ENCODE measurements at places on chromosomes 6 and 20.

DNA sequence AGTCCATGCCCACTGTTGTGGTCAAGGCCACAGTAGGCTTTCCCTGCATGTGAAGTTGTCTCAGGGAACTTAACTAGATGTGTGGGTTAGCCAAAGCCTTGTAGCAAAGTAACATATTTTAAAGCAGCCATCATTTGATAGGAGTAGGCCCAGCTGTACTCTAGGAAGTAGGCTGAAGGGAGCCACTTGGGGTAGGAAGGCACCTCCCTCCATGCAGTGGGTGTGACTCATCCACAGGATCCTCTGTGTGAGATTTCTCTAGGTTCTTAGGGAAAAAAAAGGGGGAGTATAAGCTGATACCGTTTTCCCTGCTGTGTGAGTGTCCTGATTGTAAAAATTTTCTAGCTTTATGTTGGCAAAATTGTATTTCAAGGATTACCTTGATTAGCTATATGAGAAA, 44.7 kb downstream of the VAPB start:
- no peak for DNase-seq

DNA sequence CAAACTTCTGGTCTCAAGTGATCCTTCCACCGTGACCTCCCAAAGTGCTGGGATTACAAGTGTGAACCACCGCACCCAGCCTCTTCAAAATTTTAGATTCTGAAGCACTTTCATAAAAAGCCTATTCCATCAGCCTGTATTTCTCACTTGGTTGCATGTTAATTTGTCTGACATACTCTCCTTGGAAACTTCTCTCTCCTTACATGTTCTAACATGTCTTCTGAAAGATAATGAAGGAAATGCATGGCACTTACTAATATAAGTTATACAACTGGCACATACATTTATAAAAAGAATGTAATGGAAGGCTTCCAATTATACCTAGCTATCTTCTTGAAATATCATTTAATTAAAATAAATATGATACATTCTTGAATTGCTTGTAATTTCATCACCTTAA, 597.5 kb downstream of the TBC1D32 start:
- no peak for DNase-seq

GRCh38 chr6:56382416-56382940, 135.1 kb upstream of the COL21A1 start:
- DNase-seq, result no peak

- peak; percentile 19 for DNase-seq
Observed at GRCh38 chr6:146700078-146700686, 101.4 kb downstream of the ADGB start.

GRCh38 chr6:163661272-163661671, 246.8 kb downstream of the QKI start:
- DNase-seq, result no peak

GRCh38 chr6:96465321-96465903, 56.2 kb upstream of the UFL1 start:
- DNase-seq, result no peak

GRCh38 chr20:24100370-24101011, 111.9 kb upstream of the GGTLC1 start:
- no peak for DNase-seq

- DNase-seq, result no peak
Observed at GRCh38 chr20:24693466-24694156, 224.2 kb downstream of the SYNDIG1 start.

- DNase-seq, result no peak
Observed at GRCh38 chr6:122610690-122611455, 668 bp downstream of the PKIB start.

DNA sequence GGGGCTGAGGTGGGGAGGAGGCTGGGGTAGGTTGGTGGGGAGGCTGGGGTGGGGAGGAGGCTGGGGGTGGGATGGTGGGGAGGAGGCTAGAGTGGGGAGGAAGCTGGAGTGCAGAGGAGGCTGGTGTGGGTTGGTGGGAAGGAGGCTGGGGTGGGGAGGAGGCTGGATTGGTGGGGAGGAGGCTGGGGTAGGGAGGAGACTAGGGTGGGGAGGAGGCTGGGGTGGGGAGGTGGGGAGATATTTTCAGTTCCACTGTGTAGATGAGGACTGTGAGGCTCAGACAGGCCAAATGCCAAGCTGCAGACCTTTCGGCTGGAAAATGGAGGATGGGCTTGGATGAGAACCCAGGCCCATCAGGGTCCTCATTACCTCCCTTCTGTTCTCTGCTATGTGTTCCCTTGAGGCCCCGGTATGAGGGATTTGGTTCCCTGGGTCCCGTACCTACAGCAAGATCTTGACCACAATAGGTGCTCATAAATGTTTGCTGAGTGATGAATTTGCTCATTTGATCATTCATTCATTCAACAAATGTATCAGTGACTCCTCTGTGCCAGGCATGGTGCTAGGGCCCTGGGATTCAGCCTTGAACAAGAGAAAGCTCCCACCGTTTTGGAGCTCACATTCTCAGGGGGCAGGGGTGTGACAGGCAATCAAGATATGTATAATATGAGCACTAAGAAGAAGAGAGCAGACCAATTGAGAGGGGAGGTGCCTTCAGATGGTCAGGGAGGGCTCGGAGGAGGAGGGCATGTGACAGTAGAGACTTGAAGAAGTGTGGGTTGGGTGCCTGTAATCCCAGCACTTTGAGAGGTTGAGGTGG, 36.1 kb upstream of the NOL4L start:
- DNase-seq, result peak; percentile 89

DNA sequence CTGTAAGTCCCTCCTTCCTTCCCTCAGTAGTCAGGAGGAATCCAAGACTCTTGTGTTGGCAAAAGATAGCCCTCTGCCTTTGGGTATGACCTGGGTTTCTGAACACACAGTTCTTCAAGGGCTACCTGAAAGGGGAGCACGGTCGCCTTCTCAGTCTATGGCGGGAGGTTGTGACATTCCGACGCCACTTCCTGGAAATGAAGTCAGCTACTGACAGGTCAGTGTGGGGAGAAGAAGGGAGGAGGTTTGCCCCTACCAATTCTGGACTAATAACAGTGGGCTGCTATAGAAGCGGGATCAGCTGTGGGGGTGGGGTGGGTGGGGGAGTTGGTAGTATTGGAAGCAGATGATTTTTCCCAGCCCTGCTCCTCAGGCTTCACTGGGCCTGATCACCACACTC, 11.5 kb downstream of the CEP250 start:
- no peak for DNase-seq

GRCh38 chr20:20037960-20038359, 14.3 kb downstream of the CRNKL1 start:
- no peak for DNase-seq

DNA sequence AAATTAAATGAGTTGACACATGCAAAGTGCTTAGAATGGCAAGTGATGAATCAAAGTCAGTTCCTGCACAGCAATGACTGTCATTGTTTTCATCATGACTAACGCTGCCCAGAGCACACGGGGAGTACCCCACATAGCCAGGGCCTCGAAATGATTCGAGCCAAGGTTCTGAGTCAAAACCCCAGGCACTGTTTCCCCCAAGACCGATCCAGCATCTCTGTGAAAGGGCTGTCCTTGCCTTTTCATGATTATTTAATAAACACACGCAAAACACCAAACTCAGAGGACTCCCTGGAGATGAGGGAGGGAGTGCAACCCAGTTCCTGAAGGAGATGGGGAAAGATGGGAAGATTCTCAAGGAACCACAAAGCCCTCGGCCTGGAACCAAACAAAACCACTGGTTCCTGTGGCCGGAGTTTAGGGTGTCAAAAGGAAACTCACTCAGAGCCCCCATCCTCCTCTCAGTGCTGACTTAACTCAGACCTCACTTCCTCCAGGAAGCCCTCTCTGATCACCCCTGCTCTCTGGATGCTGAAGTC, 3.8 kb downstream of the PREX1 start:
- no peak for DNase-seq

DNA sequence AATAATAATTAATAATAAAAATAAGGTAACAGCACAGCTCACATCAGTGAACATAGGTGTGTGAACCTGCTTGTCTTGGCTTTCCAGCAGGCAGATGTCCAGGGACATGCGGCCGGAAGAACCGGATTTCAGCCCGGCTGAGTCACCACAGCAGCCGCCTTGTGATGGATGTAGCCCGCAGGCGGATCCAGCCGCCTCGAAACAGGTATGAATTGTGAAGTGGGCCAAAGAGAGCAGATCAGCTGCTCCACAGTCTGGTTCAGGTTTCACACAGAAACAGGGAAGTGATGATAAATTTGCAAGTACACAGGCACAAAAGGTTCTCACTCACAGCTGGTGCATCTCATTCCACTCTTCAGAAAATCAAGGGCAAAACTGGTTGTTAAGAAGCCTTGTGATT, 55.1 kb downstream of the ID4 start:
- no peak for DNase-seq

DNA sequence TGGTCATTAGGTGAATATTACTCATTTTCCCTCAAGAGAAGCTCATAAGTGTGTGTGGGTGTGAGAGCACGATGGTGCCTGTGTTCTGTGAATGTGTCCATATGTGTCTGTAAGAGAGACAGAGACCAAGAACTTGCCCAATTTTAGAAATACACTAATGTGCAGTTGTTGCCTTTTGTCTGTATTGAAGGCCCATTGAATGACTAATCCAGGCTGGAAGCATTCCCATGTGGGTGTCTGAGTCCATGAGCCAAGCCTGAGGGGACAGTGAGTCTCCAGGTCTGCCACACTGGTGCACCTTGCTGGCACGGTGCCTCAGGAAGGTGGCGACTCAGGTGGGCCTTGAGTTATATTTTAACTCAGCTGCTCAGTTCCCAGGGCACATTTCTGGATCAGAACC, 25.5 kb upstream of the ASXL1 start:
- DNase-seq, result no peak

GRCh38 chr20:51183451-51183850, 160.5 kb upstream of the KCNG1 start:
- no peak for DNase-seq
